ENCODE measurements at places on chromosomes 16 and 17. TPM values are rescaled to one million over a fixed set of nuclear protein-coding genes. Genes with fewer than 3 reads are reported as not detected.

- no peak for DNase-seq
Observed at GRCh38 chr17:21425321-21425720, 49.2 kb downstream of the KCNJ12 start.

DNA sequence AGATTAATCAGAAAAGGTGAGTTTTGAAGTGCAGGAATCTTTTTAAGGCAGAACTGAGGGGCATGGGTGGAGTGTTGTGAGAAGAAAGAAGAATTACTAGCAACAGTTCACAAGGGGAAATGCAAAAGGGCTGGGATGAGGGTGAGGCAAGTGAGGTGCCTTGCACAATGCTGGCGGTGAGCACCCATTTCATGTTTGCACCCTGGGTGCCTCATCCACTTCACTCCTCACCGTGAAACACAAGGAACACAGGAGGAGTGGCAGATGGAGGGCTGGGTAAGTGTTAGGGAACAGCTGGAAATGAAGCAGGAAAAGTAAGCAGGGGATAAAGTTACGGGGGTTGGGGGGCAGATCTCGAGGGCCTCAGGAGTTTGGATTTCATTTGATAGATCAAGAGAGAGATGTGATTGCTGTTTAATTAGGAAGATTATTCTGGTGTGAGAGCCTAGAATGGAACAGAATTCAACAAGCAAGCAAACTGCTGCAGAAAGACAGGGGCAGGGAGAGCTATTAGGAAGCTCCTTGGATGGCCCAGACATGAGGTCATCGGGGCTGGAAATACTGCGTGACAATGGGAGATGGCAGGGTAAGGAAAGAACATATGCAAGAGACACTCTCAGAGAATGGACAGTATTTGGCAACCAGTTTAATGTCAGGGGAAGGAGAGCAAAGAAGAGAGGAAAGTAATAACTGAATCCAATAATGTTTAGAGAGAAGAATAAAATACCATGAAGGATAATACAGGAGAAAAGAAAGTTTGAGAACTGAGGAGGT, 8.3 kb upstream of the HEATR6 start:
- no peak for DNase-seq

DNA sequence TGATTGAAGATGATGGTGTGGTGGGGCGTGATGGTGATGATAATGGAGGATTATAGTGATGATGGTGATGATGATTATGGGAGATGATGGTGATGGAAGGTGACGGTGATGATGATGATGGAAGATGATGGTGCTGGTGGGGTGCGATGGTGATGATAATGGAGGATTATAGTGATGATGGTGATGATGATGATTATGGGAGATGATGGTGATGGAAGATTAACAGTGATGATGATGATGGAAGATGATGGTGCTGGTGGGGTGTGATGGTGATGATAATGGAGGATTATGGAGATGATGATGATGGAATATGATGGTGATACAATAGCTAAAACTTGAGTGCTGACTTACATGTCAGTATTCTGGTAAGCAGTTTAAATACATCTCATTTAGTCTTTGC, 391.0 kb upstream of the EEF2KMT start:
- DNase-seq = no peak

The TBX2 gene
- polyA plus RNA-seq = 117 TPM

The SMARCD2 gene
- 42.7 TPM for polyA plus RNA-seq

The TP53TG3C gene
- not detected for polyA plus RNA-seq

DNA sequence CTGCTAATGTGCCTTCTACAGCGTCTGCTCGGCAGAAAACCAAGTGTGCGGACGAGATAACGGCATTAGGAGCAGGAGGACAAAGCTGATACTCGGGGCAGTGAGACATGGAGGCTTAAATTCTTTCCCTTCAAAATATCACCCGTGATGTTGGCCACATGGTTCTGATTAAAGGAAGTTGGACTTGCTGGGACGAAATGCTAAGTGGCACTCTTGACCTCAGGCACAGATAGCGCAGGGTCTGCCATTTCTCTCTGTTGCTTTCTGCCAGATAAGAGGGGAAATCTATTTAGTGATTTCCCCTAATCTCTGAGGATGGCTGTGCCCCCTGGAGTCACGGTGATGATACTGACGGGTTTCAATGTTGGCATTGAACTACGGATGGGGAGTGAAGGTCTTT, 509.6 kb upstream of the EEF2KMT start:
- DNase-seq = no peak

- no peak for DNase-seq
Observed at GRCh38 chr16:15052747-15053476, 3.0 kb downstream of the NTAN1 start.

DNA sequence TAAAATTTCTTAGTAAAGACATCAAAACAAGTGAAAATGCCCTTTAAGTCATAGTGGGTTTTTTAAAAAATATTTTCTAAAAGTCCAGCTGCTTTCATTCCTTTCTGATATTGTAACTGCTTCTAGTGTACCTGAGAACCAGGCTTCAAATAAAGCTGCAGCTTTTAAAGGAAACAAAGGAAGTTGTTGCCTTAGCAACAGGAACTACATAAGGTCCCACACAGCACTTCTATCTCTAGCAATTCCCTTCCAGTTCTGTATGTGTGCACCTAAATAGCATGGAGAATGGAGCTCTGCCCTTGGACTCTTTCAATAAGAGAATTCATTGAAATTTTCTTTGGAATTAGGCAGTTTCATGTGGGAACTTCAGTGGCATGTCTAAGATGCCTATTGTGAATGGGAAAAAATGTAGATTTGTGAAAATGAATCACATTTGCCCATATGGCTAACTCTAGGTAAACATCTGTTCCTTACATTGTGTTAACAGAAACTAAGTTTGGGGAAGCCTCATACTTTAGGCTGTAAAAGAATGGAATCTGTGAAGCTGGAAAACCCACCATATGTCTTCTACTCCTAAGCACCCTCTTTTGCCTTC, 206.4 kb downstream of the KIF2B start:
- DNase-seq = no peak

- DNase-seq = no peak
Observed at GRCh38 chr16:79302731-79303130, 297.8 kb downstream of the MAF start.

The CACNG5 gene
- polyA plus RNA-seq = not detected

DNA sequence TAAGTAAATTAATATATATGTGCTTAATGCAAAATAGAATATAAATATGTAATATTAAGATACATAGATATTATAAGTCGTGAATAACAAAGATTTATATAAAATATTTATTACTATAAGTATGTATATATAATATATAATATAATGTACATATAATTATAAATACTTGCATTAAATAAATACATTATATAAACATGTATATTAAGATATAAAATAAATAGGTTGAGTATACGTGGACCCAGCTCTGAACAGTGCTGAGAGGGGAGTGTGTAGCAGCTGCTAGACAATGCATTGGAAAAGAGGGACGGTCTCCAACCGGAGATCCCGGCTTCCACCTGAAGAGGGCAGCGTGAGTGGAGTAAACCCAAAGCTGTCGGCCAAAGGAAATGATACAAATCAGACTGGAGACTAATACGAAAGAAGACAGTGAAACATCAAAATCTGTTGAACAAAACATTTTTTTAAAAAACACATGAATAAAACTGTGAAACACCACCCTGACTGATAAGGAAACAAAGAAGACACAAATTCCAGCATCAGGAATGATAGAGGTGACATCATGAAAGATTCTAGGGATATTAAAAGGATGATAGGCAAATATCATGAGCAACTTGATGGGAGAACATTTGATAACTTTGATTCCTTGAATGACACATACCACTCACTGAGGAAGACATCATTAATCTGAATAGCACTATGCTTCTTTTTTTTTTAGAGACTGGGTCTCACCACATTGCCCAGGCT, 125.4 kb upstream of the CHMP6 start:
- no peak for DNase-seq

GRCh38 chr16:29720703-29721102, 25.1 kb downstream of the C16orf54 start:
- no peak for DNase-seq
